ENCODE measurements at places on chromosomes 2 and 18.

DNA sequence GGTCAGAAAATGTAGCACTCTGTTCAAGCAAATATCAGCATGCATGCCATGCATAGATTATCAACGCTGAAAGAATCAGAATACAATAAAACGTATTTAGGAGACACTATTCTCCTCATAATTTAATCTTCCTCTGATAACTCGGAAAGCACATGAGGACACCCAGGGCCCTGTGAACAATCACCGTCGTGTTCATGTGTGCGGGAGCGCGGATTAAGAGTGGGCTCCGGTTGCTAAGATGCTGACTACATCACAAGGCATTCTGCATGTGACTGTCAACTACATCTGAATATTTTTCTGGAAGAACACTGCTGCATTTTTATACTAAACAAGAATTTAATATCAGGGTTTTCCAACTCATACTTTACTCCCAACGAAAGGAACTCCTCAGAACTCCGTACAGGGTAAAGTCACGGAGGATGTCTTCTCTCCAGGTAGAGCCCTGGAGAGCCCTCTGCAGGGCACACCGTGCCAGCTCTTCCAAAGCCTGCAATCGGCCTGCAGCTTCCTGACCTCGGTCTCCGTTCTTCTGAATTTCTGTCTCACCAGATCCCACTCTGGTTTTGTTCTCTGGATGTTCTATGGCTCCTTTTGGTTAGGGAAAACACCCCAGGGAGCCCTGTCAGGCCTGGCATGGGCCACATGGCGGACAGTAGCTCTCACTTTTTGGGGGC lies 59.6 kb downstream of the ZNF516 start:
- no peak for DNase-seq

GRCh38 chr2:12856934-12857601 lies 140.3 kb downstream of the TRIB2 start:
- no peak for DNase-seq

DNA sequence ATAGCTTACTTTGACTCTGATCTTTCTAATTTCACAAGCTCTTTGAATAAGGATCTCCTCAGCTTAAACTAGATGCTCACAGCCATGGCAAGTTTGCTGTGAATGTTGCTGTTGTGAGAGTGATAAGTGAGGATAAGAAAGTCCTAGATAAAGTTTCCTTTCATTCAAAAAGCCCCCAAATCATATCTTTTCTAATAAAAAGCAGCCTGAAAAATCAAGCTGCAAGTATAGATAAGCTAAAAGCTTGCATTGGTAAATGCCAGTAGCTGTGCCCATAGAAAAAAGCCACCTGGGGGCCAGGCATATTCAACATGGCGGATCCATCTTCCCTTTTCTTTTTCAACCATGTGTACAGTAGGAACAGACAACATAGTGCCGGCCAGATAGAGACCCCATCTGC lies 4.3 kb downstream of the NLRC4 start:
- DNase-seq = no peak

- no peak for DNase-seq
Observed at GRCh38 chr2:43941359-43941758, 54.4 kb downstream of the LRPPRC start.

- DNase-seq = no peak
Observed at GRCh38 chr18:261398-262073, 6.3 kb downstream of the THOC1 start.

DNA sequence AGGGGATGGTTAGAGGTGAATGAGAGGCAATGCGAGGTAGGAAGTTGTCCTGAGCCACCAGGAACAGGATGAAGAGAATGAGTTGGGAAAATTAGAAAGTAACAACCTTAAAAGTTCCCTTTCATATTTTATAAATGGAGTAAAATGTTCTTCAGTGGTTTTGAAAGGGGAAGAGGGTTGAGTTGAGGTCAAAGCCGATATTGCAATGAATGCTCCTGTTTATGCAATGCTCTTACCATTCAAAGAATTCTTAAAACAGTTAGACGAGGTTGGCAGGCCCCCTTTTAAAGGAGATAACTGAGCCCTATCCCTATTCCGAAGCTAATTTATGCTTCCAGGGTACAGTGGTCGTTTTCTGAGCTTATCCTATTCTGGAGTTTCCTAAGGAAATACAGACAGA lies 2110.3 kb upstream of the CELF4 start:
- DNase-seq = no peak

- no peak for DNase-seq
Observed at GRCh38 chr2:127012868-127013267, 94.1 kb downstream of the BIN1 start.

- no peak for DNase-seq
Observed at GRCh38 chr18:54991981-54992380, 32.7 kb upstream of the CCDC68 start.

DNA sequence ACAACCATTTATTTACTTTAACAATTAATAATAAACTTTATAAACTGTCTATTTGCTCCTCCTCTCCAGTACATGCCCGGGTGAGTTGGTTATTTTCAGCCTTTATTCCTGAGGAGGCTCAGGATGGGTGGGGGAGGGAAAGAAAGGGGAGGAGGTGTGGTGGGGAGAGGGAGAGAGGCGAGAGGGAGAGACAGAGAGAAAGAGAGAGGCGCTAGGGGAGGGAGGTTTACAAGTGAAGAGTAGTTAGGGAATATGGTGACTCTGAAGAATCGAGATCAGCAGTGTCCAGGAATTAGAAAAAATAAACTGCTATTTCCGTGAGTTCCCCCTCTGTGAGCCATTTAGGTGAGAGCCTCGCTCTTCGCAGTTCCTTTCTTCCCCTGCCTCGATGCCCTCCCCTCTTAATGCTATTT lies 138.9 kb downstream of the MEIS1 start:
- DNase-seq = no peak

- no peak for DNase-seq
Observed at GRCh38 chr2:74066491-74067203, 81.1 kb downstream of the BOLA3 start.

GRCh38 chr2:130354139-130354428 lies 1.8 kb upstream of the PTPN18 start:
- DNase-seq = no peak

DNA sequence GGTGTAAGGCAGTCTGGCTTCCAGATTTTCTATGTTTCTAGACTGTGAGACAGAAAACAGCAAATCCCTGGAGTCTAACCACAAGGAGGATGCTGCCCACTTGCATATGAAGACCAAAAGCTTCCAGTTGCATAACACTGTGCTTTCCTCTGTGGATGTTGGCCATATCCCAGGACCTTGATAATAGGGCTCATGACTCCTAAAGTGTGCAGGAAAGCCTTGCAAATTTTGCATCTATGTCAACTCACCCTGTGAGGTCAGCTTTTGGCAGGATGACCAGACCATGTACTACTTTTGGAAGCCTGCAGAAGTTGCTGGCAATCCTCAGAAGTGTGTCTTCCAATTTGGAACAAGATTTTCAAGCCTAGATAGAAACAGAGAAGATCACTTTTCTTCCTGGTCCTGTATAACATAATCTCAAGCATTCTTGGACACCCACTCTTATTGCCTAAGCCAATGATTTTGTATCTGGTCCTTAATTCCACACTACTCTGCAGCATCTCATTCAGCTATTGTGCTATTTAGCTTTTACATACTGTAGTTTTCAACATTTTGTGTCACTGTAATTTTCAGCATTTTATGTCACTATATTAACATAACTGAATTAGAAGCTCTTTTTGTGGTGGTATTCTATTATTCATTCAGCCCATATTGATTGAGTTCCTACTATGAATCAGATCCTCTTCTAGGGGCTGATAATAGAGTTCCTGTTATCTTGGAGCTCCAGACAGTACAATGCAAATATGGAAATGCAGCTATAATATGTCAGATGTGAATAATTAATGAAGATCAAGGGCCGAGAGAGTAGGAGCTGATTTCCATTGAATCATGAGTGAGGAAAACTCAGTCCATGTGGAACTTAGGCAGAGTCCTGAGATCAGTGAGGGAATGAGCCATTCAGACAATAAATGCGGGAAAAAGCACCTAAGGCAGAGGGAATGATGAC lies 85.3 kb upstream of the RAB27B start:
- peak; percentile 85 for DNase-seq

- no peak for DNase-seq
Observed at GRCh38 chr2:113887009-113887792, 2.7 kb upstream of the ACTR3 start.

- DNase-seq = no peak
Observed at GRCh38 chr2:12334412-12334966, 382.2 kb upstream of the TRIB2 start.

GRCh38 chr2:184577743-184578142 lies 20.6 kb upstream of the ZNF804A start:
- DNase-seq = no peak

DNA sequence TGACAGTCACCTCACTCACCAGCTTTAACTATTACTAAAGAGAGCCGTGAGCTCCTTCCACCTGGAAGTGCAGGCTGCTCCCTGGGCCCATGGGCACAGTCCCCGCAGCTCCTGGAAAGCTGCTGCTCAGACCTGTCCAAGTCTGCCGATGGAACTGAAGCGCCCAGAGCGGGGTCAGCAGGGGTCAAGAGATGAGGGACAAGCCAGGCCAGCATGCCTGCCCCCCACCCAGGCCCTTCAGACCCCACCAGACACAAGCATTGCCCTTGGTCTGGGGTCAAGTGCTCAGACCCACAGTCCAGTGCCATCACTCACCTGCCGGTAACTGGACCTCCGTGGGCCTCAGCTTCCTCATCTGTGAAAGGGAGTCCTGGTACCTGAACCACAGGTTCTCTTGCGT lies 59.9 kb downstream of the BIN1 start:
- no peak for DNase-seq

- DNase-seq = no peak
Observed at GRCh38 chr18:54766634-54767033, 61.6 kb upstream of the RAB27B start.

GRCh38 chr2:215356948-215357461 lies 45.1 kb downstream of the ATIC start:
- peak; percentile 11 for DNase-seq

DNA sequence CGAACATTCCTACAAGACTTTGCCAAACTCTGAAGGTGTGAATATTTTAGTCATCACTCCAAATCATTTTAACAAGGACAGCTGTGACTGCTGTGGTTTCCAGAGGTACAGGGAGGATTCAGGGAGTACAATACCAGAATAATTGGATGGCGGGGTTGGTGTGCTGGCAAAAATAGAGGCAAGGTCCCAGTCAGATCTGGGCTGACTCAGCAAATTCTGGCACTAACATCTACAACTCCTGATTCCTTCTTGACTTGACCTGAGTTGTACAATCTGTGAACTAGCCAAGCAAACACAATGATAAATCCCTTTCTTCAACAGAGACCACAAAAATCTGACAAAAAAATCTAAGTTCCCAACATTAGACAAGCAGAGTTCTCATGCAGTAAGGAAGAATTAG lies 40.4 kb downstream of the RMP24 start:
- DNase-seq = no peak

GRCh38 chr2:119914266-119914665 lies 98.6 kb upstream of the EPB41L5 start:
- DNase-seq = no peak

DNA sequence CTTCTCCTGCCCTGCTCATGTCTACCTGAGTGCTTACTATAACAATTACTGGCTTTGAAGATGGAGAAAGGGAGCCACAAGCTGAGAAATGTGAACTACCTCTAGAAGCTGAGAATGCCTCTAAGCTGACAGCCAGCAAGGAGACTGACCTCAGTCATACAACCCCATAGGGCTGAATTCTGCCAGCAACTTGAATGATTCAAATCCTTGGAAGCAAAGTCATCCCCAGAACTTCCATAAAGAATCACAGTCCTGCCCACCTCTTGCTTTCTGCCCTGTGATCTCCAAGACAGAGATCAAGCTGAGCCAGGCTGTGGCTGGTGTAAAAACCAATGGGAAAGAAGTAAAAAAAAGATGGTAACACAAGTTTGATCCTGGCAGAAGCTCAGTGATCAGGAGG lies 288.2 kb upstream of the SPHKAP start:
- no peak for DNase-seq

DNA sequence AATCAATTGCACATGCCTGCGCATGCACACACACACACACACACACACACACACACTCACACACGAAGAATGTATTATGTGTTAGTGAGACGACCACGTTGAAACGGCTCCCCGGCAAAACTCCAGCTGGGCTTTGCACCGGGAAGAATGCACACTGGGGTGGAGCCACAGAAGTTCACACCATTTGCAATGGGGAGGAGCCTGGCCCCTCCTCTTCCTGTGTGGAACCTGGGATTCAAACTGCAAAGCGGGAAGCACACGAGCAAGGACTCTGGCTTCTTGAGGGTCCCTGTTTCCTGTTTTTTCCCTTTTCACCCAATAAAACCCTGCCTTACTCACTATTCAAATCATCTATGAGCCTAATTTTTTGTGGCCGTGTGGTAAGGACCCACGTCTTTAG lies 304.0 kb upstream of the TMEFF2 start:
- no peak for DNase-seq

DNA sequence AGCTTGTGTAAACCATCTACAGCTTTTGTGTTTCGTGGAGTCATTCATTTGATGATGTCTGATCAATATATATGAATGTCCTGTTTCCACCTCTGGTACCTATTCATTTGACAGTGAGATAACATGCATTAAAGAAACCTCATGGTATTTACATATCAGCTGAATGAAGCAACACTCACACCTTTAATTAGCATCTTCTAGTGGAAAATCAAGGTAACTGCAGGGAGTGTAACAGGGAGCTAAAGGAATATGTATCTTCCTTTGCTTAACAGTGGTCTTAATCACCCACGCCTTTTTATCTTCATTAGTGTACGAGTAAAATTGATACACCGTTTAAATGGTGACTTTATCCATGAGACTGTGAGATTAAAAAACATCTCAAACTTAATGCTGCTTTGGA lies 15.6 kb downstream of the SLC39A10 start:
- no peak for DNase-seq

DNA sequence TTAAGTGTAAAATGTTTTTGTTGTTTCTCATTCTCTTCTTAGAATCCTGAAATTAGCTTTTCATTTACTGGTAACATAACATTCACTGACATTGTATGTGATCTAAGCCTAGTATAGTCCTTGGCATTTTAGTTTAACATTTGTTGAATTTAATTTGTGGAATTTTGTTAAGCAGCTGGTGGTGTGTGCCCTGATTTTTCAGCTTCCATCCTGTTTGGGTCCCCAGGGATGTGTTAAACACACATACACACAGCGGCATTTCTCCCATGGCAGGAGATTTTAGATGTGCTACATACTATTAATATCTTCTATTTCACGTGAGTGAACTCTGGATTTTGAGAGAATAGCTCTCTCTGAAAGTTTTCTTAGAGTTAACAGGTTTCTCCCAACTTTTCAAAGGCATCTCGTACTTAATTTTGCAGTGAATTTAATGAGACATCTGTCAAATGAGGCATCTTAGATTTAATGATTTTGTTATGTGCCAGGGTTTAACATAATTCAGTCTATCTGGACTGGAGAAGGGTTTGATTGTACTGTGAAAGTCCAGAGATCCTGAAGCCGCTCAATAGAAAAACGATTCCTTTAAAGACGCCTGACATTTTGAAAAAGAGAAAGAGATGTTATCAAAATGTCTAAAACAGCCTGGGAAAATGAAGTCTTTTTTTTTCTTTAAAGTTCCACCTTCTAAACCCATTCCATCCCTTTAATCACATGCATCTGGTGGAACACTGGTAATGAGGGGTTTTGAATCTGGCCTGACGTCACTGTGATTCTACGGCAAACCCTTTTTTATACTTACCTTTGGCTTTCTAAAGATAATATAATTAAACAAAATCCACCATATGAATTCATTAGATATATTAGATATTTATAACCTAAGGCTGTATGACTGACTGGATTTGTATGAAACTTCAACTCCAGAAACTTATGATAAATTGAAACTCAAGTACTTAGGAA lies 6.8 kb downstream of the PHLPP1 start:
- DNase-seq = no peak

Data from skin of body (tissue), 3 donors.